ENCODE measurements at places on chromosomes 16 and 17.
A peak's percentile ranks its signal among the peaks of the same experiment; 100 is the strongest.

GRCh38 chr17:58148609-58149008 lies 425 bp downstream of the OR4D1 start:
- no peak for DNase-seq

DNA sequence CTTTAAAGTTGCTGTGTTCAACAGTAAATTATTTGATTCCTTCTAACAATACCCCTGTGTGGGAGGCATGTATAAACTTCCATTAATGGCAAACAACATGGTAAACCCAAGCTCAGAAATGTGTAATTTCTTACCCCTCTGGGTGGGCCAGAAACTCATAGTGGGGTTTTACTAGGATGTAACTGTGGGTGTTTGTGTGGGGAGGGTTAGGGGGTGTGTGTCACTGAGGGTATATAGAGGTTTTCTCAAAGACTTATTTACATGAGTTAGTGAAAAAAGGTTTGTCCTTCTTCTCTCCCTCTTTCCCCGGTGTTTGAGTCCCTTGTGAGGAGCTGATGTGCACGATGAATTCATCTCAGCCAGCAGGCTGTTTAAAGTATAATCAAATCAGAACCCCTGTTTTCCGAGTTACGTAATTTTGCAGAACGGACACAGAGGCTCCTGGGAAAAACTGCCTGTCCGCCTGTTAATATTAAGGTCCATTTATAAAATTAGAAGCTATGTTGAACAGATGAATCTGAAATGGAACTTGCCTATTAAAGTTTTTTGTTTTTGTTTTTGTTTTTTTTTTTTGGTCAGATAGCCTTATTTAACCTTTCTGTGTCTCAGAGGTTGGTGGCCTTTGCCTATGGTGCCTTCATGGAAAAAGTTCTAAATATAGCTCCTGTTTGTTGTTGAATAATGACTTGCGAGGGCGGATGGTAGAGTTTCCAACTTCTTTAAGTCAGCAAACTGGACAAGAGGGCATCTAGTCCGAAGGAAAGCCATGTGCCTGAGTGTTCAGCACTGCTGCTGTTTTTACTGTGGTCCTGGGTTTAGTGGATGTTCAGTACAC lies 73.3 kb downstream of the MSI2 start:
- DNase-seq: no peak

GRCh38 chr16:79931721-79932120 lies 331.2 kb upstream of the MAF start:
- no peak for DNase-seq

DNA sequence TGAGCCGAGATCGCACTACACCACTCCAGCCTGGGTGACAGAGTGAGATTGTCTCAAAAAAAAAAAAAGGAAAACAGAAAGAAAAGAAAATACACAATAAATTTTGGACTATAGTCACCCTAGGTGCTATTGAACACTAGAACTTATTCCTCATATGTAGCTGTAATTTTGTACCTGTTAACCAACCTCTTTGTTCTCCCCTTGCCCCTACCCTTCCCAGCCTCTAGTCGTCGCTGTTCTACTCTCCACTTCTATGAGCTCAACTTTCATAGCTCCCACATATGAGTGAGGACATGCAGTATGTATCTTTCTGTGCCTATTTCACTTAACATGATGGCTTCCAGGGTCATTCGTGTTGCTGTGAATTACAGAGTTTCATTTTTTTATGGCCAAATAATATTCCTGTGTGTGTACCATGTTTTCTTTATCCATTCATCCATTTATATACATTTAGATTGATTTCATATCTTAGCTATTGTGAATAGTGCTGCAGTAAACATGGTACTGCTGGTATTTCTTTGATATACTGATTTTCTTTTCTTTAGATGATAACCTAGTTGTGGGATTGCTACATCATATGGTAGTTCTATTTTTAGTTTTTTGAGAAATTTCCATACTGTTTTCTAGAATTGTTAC lies 28.3 kb downstream of the VPS35L start:
- DNase-seq: no peak

GRCh38 chr17:69916761-69917160 lies 158.3 kb upstream of the KCNJ16 start:
- DNase-seq: no peak

DNA sequence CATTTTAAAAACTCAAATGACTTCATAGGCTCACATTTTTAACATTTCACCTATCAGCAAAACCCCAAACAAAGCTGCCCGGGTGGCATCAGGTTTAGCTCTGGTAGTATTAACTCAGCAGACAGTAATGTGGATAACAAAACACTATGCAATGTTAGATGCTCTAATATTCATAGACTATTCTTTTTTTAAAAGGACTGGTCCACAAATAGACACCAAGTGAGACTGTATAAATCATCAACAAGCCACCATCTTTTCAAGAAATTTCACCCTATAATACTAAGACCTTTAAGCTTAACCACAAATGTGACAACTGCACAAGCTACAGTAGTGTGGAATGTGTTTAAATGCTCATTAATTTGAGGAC lies 20.2 kb downstream of the SNN start:
- DNase-seq: no peak

DNA sequence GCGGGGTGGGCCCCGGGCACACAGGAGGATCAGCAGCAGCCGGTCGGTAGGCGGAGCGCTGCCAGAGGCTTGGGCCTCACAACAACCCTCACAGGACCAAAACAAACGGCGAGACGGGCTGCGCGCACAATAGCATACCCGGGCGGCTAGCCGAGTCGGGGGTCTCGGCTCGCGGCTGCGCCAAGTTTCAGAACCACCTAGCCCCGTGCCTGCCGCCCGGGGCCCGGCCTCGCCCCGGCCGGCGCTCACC lies 732 bp downstream of the ULK2 start:
- DNase-seq: peak; percentile 82

GRCh38 chr16:71919035-71919434 lies 23.7 kb downstream of the IST1 start:
- DNase-seq: no peak

- no peak for DNase-seq
Observed at GRCh38 chr16:66740010-66740409, 11.4 kb downstream of the DYNC1LI2 start.

GRCh38 chr16:10738231-10739077 lies 5.2 kb upstream of the NUBP1 start:
- DNase-seq: peak; percentile 62

- DNase-seq: no peak
Observed at GRCh38 chr16:84836234-84836647, 16.5 kb downstream of the CRISPLD2 start.
